H9 (cell line): ENCODE measurements at places on chromosomes 12 and 14.

DNA sequence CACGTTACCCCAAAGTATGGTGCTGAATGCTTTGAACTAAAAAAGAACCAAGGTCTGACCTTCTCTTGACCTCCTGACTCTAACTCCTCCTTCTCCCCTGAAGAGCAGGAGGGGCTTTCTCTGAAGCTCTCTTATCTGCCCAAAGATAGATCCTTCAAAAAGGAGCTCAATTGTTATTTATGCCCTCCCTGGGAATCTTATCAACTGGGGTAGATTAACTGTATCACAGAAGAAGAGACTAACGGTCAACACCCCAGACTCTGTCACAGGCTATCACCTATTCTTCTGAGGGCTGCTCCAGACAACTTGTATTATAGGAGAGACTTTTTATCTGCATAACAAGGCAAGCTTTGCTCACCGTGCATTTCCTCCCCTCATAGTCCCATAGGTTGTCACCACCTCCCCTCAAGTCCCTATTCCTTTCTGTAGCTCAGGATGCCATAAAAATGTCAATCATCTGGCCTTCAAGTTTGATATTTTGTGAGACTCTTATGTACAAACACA lies 86.6 kb downstream of the PAPLN start:
- DNase-seq: no peak

DNA sequence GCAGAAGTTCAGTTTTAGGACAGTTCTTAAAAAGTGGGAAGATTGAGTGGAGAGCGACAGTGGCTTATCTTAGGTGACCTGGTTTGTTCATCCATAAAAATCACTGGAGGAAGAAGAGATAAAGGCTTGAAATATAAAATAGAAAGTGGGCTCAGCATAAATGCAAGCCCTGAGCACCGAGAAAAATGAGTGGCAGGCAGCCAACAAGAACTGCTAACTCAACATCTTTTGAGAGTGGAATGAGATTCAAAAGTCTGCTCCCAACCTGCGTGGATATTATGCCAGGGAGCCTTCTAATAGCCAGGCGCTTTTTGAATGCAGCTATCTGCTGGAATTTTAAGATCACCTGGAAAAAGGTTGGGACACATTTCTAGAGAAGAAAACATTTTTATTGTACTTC lies 666.5 kb downstream of the FLRT2 start:
- DNase-seq: no peak

GRCh38 chr12:5705791-5706190 lies 239.3 kb downstream of the ANO2 start:
- DNase-seq: peak; percentile 8

DNA sequence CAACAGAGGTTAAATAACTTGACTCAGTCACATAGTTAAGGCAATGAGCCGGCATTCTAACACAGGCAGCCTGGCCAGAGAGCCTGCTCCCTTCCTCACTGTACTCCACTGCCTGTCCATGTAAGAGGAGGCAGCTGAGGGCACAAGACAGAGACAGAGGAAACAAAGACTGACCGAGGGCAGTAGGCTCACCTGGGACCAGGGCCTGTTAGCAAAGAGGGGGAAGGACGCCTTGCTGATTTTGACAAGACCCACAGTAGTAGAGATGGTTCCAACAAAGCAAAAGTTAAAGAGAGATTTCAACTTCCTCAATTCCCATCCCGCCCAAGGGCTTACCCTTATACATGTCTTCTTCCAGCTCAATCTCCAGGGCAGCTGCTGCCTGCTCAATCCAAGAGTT lies 26.5 kb downstream of the OTUB2 start:
- DNase-seq: no peak

DNA sequence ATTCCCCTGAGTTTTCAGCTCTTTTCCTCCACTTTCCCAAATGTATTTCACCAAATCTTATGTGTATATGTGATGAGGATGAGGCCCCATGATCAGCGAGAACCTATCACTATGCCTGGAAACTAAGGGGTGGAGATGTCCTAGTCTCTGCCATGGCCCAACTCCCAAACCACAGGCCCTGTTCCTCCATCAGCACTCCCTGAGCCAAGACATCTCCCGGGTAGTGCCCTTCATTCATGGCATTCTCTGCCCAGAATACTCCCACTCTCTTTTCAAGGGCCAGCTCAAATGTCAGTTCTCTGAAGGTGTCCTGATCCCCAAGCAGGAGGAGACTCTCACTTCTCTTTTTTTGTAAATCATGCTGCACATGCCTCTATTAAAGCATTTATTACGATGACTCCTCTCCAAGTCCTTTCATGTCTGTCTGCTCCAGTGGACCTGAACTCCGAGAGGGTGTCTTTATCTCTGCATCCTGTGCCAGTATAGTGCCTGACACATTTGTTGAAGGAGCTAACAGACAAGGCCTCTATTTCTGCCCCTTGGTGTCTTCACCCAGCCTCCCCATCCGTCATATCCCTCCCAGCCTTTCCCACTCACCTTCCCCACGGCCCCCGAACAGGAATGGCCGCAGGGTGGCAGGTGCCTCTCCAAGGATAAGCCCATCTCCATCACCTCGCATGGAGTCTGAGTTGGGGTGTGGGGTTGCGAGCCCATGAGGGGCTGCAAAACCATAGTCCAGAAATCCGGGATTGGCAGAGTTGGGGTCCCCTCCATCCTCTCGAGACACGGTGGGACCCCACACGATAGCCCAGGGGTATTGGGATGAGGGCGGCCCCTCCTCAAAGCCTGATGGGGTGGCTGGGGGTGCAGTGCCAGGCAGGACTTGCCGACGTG lies 3.7 kb downstream of the PIANP start:
- no peak for DNase-seq

- DNase-seq: peak; percentile 32
Measured at GRCh38 chr14:93655078-93655750, 133.1 kb downstream of the PRIMA1 start.

GRCh38 chr14:22213120-22213519 lies 375.9 kb downstream of the DAD1 start:
- no peak for DNase-seq

DNA sequence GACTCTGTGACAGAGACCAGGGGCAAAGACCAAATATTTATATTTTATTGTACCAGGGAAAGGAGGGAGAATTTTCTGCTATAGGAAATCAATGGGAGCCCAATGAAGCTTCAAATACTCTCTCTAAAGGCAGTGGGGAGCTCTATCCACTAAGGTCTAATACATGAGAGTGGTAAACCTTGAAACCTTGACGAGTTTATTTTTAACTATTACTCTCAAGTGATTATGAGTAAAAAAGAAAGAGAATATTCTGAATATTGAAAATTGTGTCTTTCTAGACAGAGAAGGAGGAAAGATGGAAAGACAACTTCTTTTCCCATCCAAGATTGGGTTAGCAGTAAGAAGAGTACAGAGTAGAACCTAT lies 1722.1 kb upstream of the SEL1L start:
- no peak for DNase-seq

GRCh38 chr14:65377576-65377975 lies 35.0 kb upstream of the FUT8 start:
- no peak for DNase-seq

DNA sequence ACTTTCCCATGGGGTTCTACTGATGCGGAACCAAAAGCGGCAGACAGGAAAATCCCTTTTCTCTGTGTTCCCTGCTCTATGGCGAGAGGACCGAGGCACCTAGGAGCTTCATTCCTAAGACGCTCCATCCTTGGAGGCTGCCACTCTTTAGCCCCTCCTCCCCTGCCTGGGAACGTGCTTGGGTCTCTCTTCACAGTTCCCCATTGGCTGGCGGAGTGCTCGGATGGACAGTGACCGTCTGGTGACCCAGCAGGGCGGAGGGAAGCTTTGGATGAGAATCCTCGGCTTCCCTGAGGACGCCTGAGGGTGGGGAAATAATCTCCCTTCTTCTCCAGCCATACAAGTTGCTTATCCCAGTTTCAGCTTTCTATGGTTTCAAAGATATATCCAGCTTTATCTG lies 37.3 kb downstream of the KCNA5 start:
- DNase-seq: peak; percentile 90

DNA sequence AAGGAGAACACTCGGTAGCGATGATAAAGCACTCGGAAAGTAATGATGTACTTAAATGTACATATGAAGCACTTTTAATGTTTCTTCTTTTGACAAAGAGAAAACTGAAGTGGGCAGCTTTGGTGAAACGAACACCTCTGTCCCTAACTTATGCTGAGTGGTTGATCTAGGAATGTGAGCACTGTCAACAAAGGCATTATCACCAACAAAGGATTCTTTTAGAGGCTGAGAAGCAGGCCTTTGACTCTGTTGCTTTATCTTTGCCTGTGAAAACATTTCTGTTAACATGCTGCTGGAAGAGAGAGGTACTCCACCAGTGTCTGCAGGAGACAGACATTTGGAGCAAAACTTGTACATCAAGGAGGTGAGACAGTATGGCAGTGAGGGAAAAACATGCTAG lies 103.2 kb upstream of the VRK1 start:
- no peak for DNase-seq

DNA sequence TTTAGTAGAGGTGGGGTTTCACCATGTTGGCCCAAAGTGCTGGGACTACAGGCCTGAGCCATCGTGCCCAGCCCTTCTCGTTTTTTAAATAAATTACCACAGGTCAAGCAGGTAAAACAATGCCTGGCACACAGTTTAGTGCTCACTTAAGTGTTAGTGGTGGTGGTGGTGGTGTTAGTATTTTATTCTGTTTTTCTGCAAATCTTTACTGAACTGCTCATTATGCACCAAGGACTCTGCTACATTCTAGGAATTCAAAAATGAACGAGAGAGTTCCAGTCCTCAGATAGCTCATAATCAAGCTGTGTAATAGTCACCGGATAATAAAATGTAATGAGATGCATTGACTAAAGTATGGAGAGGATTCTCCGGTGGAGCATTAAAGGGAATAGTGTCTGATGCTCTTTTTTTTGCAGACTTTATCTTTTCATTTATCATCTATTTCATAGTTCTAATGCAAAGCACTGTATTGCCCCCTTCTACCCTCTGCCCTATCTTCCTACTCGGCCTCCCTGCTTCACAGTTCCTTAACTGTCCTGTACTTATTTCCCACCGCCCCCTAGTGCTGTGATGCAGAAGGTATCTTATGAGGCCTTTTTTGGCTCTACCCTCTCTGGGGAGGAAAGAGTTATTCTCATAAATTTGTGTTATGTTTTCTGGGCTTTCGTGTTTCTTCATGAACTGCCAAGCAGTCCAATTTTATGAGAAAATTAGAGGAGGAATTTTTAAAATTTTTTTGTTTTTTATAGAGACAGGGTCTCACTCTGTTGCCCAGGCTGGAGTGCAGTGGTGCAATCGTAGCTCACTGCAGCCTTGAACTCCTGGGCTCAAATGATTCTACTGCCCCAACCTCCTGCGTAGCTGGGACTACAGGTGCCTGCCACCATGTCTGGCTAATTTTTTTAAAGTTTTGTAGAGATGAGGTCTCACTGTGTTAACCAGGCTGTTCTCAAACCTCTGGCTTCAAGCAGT lies 1.0 kb downstream of the ITFG2 start:
- peak; percentile 67 for DNase-seq

DNA sequence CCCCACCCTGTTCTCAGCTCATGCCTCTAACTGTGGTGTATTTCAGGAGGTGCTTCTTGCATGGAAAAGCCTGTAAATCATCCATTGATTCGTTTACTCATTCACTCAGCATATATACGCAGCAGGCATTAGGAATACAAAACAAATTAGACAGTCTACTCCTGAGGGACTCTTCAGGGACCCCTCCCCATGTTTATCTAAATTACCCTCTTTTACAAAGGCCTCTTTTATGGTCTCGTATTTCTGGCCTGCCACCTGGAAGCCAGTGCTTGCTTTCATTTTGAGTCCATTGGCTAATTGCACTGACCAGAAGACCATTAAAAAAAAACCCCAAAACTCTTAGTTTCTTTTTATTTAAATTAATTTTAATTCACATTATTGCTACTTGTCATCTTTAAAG lies 134.4 kb downstream of the DACT1 start:
- no peak for DNase-seq

DNA sequence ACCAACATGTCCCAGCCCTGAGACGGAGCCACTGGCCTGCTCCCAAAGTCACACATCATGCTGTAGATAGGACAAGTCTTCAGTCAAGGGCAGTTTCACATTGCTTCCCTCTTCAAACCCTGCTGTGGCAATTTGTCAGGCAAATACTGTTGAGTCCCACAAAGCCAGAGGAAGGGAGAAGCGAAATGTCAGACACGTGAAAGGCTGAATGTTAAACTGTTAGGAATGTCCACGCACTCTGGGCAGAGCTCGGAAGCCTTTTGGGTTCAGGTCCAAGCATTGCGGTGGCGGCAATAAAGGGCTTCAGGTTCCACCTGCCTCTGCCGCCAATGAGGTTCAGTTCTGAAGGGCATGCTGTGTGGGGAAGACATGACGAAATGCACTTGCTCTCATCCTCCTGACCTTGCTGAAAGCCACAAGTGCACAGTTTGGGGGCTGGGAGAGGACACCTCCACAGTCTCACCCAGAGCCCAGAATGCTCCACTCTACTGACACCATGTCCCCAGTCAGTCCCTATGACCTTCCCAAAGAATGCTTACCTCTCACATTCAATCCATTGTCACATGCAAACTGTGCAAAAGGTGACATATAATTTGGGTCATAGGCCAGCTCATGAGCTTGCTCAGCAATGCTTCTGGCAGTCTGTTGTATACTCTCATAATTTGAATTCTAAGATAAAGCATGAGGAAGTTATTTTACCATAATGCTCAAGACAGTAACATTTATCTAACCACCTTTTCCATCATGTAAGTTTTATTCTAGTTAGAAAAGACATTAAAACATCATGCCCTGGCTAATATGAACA lies 35.7 kb downstream of the RAD9B start:
- no peak for DNase-seq
